GM23248 (cell line): ENCODE measurements at places on chromosomes 16 and 17. TPM values are rescaled to one million over a fixed set of nuclear protein-coding genes. Genes with fewer than 3 reads are reported as not detected.
A peak's percentile ranks its signal among the peaks of the same experiment; 100 is the strongest.

DNA sequence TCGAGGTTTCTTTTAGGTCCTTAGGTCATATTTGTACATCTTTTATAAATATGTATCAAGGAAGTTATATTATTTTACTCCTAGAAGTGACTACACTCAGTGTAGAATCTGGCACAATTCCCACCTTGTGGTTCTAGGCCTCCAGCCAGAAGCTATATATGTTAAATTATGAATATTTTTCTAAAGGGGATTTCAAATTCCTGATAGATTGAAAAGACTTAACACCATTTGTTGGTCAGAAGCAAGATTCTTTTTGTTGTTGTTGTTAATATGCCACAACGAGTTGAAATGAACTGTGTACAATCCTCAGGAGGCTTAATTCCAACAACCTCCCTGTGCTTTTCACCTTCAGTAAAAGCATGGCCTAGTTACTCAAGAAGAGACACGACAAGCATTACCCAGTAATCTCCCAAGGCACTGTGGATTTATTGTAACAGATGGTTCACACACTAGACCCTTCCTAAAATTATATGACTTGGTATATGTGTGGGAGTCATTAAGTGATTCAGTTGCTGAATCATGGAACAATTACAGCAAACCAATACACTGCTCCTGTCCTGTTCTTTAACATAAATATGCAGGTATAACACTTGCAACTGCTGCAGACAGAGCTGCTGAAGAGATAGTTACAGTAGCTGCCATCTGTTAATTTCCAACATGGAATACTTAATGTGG is 964.4 kb upstream of the GOT2 start:
- peak; percentile 34 for DNase-seq

GRCh38 chr16:69562813-69563212 is 3.0 kb upstream of the NFAT5 start:
- no peak for DNase-seq

GRCh38 chr17:13539421-13539820 is 62.3 kb downstream of the HS3ST3A1 start:
- no peak for DNase-seq

GRCh38 chr16:84759906-84760305 is 59.9 kb upstream of the CRISPLD2 start:
- DNase-seq: no peak

Gene BRD7
- polyA plus RNA-seq: 20.3 and 31.1 TPM in 2 replicates
